ENCODE measurements at places on chromosomes 2 and 18.

DNA sequence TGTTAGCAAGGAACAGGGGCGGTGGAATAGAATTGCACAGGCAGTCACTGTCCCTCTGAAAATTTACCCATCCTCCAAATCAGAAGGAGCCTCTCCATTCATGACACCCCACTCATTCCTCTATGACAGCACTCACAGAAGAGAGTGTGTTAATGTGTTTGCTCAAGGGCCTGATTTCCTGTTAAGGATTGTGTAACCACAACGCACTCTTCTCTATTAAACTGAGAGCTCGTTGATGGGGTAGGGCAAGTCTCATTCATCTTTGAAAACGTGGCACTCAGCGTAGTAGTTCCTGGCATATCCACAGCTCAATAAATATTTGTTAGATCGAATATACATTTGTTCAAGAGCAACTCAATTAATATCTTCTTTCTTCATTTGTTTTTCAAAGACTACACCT lies 106.4 kb downstream of the VAPA start:
- DNase-seq: no peak

DNA sequence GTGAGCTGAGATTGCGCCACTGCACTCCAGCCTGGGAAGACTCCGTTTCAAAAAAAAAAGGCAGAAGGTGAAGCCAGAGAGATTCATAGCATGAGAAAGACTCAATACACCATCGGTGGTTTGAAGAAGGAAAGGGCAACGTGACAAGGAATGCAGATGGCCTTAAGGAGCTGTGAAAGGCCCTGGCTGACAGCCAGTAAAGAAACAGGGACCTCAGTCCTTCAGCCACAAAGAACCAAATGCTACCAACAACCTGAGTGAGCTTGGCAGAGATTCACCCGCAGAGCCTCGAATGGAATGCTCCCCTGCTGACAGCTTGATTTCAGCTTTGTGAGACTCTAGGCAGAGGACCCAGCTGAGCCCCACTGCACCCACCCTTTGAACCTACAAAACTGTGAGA lies 154.9 kb upstream of the NDUFV2 start:
- no peak for DNase-seq

DNA sequence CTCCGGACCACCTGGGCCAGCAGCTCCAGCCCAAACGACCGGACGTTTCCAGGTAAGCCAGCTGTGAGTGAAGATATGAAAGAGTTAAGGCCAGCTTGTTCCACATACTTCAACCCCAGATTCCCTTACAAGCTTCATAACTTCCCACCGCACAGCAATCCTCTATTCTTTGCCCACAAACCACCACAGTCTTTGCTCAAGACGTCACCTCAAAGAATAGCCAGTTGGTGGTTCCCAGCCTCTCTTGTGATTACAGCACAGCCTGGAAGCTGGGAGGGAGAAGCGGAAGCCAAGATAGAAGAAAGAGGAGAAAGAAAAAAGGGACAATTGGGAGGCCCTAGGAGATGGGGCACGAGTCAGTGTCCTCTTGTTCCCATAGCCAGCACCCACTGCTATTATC lies 70.6 kb downstream of the NRP2 start:
- DNase-seq: no peak

DNA sequence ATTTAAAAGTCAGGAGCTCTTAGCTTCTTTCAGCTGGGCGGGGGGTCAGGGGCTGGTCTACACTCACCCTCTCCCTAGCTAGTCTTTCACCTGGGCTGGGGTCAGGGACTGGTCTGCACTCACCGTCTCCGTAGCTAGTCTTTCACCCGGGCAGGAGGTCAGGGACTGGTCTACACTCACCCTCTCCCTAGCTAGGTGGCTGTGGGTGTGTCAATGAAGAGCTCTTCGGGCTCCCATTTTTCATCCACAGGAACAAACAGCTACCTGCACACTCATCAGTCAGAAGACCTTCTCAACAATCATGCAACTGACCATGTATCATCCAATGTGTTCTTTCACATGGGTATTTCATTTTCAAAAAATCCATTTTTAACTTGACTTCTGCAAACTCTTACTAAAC lies 8.0 kb downstream of the CHST10 start:
- DNase-seq: no peak

DNA sequence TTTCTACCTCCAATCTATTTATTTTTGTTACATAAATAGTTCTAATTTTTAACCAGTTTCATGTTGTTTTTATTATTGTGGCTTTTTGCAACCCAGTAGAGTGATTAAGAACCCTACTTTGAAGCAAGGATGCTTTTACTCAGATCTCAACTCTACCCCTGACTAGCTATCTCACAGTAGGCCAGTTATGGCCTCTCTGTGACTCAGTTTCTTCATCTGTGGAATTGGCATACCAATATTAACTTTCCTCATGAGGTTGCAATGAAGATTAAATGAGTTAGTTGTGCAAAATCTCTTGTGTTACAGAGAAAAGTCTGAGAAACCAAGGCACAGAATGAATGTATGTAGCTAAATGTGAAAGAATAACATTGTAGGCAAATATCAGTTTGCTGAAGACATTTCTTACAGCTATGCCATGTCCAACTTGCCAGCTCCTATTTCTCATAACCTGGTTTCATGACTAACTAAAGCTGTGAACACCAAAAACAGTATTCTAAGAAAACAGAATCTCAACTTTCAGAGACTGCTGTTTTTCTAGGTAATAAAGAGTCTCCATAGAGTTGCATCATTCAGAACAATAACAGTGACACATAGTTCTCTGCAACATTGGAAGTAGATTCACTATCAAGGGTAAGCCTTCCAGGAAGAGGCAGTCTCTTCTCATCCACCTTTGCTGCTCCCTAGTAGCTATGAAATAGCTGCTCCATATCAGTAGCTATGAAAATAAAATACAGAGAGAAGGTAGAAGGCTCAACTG lies 33.2 kb upstream of the CYTIP start:
- no peak for DNase-seq

- no peak for DNase-seq
Observed at GRCh38 chr18:9835113-9835755, 50.5 kb upstream of the TXNDC2 start.

DNA sequence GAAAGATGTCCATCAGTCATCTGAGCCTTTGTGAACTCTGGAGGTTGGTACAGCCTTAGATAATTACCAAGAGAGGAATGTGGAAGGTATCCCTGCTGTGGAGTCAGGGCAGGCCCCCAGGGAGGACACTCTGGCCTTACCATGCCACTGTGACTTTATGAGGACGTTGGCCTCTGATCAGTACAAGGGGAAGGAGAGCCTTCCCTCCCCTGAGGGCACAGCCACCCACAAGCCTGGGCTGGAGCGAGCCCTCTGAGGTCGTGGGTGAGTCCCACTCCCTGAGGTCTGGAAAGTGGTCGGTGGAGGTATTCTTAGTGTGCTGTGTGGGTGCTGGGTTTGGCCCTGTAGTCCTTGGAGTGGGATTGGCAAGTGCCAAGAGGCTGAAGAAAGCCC lies 91.6 kb downstream of the STPG4 start:
- DNase-seq: no peak

DNA sequence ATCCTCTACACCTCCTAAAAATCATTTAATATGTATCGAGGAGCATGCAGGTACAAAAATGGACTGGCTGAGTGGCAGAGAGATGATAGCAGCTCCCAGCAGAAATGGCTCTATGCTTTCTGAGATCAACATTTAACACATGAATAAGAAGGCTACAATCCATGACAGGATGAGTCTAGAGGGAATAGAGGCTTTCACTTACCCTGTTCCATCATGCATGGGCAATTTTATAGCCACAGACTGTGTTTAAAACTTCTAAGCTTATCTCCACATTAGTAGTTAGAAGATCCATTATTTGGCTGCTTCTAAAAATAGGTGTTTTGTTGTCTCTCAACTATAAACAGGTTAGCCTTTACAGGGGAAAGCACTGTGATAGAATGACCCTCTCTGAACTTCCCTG lies 149.1 kb upstream of the ARHGAP28 start:
- no peak for DNase-seq

DNA sequence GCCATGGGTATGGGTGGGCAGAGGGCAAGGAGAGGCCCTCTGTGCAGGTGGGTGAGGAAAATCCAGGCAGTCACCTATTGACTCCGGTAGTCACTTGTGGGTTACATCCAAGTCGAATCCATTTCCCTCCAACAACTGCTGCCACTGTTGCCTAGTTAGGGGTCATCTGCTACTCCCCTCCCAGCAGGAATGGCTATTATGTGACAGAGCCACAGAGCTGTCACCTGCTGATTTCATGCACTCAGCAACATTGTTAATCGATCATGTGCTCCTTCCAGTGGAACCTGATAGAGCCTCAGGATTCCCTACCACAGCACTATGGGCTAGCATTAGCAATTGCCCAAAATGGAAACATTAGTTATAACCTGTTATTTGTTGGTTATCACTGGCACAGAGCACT lies 31.4 kb downstream of the POLR1A start:
- DNase-seq: no peak

GRCh38 chr18:54209471-54210180 lies 14.8 kb downstream of the MBD2 start:
- no peak for DNase-seq

GRCh38 chr2:226526716-226527115 lies 272.9 kb downstream of the IRS1 start:
- no peak for DNase-seq

DNA sequence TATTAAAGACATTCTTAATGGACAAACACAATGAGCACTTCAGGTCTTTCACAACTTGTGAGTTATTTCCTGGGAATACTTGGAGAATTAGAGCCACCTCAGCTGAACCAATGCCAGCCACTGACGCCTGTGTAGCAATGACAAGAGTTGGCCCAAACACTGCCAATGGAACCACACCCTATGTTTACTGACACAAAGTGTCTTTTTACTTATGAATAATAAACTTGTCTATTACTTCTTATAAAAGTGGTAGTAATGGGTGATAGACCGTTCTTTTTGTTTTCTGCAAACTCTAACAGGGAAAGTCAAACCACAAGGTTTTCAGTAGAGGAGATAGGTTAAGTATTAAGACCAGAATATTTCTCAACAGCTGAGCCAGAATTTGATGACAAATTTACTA lies 12.5 kb upstream of the CHAC2 start:
- DNase-seq: no peak

GRCh38 chr2:178277741-178278197 lies 83.5 kb downstream of the OSBPL6 start:
- DNase-seq: no peak

DNA sequence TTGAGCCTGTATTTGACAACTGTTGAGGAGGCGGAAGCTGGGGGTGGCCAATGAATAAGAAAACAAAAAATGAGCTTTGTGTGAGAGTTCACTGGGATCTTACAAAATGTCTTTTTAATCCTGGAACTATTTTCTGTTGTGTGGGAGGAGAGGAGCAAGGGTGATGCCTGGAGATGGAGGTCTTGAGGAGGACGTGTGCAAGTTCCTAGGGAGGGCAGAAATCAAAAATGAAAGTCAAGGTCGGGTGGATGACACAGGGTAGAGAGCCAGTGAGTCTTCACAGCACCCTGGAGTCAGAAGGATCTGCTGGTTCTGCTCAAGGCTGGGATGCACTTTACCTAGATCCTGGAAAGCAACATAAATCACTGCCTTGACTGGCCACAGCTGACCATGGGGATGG lies 180.3 kb upstream of the PKDCC start:
- DNase-seq: no peak
